Activated CD8-positive, alpha-beta memory T cell treated with anti-CD3 and anti-CD28 coated beads, Interleukin-2, amount 10 ng/mL, durations not matched to agents 7 days and 5 days (primary cell): ENCODE measurements at places on chromosomes 3 and 15.
A peak's percentile ranks its signal among the peaks of the same experiment; 100 is the strongest.

- DNase-seq, result no peak
These were observed 17.4 kb downstream of the AADACL2 start for GRCh38 chr3:151751161-151751560.

DNA sequence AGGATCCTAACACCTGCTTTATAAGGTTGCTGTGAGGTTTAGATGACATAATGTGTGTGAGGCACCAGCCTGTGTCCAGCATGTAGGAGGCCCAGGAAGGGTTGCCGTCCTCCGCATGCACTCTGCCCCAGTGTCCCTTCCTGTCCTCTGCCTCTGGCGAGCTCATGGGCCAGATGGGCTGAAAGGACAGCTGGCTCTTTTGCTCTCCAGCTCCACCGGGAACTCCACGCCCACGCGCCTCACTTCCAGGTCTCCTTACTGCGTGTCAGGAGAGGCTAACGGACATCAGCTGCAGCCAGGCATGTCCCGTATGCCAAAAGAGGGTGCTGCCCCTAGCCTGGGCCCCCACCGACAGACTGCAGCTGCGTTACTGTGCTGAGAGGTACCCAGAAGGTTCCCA, 12.2 kb downstream of the MUC20 start:
- DNase-seq, result peak; percentile 36

DNA sequence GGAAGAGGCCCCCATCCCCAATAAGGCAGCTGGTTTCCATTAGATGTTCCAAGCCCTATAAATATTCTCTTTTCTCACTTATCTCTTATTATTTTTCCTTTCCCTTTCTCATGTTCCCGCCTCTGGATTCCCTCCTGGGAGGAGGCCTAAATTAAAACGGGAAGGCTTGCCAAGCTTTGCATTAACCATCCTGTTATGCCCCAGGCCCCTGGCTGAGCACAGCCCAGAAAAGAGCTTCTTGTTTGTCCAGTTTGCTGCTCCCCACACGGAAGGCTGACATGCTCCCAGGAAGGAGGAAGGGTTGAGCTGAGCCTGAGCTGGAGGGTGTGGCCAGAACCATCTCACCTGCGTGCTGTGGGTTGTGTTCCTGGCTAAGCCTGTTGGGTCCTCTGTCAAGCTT, 63.1 kb upstream of the BOC start:
- no peak for DNase-seq

- no peak for DNase-seq
These were observed 390.8 kb upstream of the ZNF385D start for GRCh38 chr3:22141769-22142168.

GRCh38 chr3:133983576-133984560, 45.9 kb downstream of the SLCO2A1 start:
- DNase-seq, result no peak

DNA sequence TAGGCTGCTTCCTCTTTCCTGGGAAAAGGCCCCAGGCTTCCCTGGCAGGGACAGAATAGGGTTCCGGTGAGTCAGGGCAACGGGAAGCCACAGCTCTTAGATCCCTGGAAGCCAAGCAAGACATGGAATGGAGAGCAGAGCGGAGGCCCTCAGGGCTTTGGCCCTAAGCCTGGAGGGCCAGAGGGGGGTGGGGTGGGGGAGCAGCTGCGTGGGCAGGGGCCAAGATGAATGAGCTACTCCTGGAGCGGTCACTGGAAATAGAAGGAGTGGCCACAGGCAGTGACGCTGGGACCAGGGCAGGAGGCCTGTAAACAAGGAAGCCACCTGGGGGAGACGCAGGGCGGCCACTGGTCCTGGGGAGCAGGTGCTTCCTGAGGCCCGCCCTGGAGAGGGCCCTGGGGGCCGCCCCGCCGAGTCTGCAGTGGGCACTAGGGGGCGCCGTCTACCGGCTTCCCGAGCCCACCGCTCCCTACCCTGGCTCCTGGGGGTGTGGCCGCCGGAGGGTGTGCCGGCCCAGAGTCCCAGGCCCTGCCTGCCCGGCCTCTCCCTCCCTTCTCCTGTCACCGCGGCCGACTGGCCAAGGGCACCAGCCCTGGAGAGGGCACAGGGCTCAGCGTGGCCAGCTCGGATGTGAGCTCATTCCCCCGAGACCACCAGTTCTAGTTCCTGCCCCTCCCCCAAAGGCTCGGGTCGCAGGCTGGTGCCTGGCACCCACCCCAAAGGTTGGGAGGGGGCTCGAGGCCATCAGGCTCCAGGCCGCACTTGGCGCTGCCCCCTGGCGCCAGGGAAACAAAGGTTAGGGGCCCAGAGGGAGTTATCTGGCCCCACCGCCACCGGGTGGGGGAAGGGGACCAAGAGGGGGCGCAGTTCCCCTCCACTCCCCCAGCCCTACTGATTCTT, 12.1 kb downstream of the VPS18 start:
- peak; percentile 82 for DNase-seq

DNA sequence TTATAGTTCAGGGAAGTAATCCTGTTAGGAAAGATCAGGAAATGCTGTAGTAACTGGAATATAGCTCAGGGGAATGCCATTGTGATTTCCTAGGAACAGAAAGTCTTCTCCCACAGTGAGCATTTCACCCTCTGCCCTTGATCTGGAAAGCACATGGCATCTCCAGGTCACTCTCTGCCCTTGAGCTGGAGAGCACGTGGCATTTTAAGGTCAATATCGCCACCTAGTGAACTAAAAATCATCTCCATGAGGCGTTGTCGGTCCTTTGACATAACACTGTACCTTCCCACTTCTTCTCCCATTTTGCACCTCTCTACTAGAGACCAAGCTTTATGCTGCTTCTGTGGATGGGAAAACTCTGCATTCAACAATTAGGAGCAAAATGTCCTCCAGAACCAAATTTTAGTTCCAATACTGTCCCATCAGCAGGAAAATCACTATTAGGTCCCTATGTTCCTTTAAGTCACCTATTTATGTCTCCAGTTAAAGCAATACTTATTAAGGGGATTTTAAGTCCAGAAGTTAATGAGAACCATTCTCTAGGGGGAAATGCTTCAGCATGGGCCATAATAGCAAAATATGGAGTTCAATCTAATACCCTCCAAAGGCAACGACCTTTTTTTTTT, 54.7 kb upstream of the GK5 start:
- peak; percentile 55 for DNase-seq
